ENCODE measurements at places on chromosomes 7 and 10.

DNA sequence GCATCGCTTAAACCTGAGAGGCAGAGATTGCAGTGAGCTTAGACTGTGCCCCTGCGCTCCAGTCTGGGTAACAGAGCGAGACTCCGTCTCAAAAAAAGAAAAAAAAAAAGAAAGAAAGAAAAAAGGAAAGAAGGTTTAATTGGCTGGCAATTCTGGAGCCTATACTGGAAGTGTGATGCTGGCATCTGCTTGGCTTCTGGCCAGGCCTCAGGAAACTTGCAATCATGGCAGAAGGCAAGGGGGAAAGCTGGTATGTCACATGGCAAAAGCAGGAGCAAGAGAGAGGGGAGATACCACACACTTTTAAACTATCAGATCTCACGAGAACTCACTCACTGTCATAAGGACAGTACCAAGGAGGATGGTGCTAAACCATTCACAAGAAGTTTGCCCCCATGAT lies 190.0 kb downstream of the CALN1 start:
- no peaks in the 10 kb centered on the region for H3K36me3 ChIP-seq
- no peak overlapping the region for H3K4me3 ChIP-seq

GRCh38 chr7:73893342-73894101 lies 32.6 kb downstream of the TMEM270 start:
- H3K27me3 ChIP-seq = no peaks in the 10 kb centered on the region
- DNase-seq = no peak
- H3K36me3 ChIP-seq = peaks cover 6% of the 10 kb centered on the region
- peaks cover 71% of the 10 kb centered on the region for H3K4me1 ChIP-seq

GRCh38 chr7:131564640-131565039 lies 8.2 kb upstream of the PODXL start:
- H3K36me3 ChIP-seq = no peaks in the 10 kb centered on the region
- no peak for DNase-seq
- H3K27me3 ChIP-seq = peaks cover 8% of the 10 kb centered on the region
- H3K4me1 ChIP-seq = no peaks in the 10 kb centered on the region

DNA sequence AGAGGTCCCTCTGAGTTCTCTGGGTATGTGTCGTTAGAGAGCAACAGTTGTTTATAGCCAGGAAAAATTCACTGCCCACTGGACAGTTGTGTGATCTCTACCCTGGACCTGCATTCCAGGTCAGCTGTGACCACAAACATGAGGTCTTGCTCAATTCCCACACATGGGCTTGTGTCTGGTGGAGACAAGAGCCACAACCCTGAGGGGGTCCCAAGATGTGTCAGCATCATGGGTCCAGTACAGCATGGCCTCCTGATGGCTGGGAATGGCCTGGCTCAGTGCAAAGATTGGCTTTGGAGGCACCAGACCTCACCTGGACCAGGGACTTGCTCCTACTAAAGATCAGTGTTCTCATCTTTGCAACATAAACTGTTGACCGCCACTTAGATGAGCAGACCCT lies 751.6 kb downstream of the GRID1 start:
- no peaks in the 10 kb centered on the region for H3K4me1 ChIP-seq
- H3K4me3 ChIP-seq = no peak overlapping the region
- no peak overlapping the region for H3K27ac ChIP-seq
- peaks cover under 1% of the 10 kb centered on the region for H3K27me3 ChIP-seq
- no peak for DNase-seq

DNA sequence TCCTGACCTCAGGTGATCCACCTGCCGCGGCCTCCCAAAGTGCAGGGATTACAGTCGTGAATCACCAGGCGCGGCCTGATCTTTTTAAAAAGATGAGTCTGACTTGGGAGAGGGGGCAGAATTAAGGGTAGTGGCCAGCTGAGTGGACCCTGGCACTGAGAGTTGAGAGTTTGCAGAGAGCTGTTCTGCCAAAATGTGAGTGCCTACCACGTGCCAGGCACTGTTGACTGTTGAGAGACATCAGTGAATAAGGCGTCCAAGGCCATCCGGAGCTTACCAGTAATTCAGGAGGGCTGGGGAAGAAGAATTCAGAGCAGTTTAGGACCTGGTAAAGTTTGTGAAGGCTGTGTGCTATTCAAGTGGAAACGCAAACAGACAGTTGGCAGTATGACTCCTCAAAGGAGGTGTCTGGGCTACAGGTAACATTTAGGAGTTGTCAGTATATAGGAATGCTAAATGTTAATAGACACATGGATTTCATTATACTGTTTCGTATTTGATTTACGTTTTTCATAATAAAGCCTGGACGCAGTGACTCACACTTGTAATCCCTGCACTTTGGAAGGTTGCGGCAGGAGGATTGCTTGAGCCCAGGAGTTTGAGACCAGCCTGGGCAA lies 1.5 kb downstream of the NIPSNAP2 start:
- H3K36me3 ChIP-seq = peaks cover 14% of the 10 kb centered on the region
- DNase-seq = peak; percentile 77
- H3K27me3 ChIP-seq = peaks cover 11% of the 10 kb centered on the region
- H3K4me3 ChIP-seq = peak overlapping the region; percentile 68
- H3K27ac ChIP-seq = peak overlapping the region; percentile 71

GRCh38 chr7:65962033-65962432 lies 20.0 kb downstream of the GUSB start:
- peaks cover 38% of the 10 kb centered on the region for H3K36me3 ChIP-seq
- H3K4me3 ChIP-seq = no peak overlapping the region
- no peak overlapping the region for H3K27ac ChIP-seq
- peaks cover 5% of the 10 kb centered on the region for H3K27me3 ChIP-seq
- no peak for DNase-seq
- no peaks in the 10 kb centered on the region for H3K4me1 ChIP-seq

DNA sequence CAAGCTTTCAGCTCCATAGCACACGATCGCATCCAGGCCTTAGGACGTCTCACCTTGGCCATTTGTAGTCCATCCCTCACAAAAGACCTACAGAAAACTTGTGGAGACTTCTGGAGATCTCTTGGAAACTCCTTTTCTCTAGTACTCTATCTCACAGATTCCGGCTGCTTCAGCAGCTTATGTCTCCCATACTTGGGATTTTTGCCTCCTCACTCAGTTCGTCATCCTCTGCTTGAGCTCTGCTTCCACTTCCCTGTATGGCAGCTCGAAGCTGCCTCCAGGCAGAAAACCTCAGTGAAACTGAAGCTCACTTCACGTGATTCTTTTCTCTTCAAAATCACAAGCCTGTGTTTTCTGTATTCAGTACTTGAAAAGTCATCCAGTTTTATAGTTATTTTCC lies 178.7 kb upstream of the GDF10 start:
- H3K4me3 ChIP-seq = no peak overlapping the region
- no peaks in the 10 kb centered on the region for H3K36me3 ChIP-seq
- H3K27ac ChIP-seq = peak overlapping the region; percentile 17
- DNase-seq = no peak

- H3K27me3 ChIP-seq = peaks cover 11% of the 10 kb centered on the region
- H3K27ac ChIP-seq = no peak overlapping the region
- no peaks in the 10 kb centered on the region for H3K4me1 ChIP-seq
- no peak overlapping the region for H3K4me3 ChIP-seq
- no peaks in the 10 kb centered on the region for H3K36me3 ChIP-seq
- no peak for DNase-seq
Measured at GRCh38 chr7:91373111-91373800, 109.0 kb downstream of the FZD1 start.

Measured in HFFc6 (cell line).